NCI-H1436 (cell line): ENCODE measurements at places on chromosomes 11 and 22.

- DNase-seq: no peak
These were observed 35.7 kb downstream of the PPME1 start for GRCh38 chr11:74206746-74207145.

- DNase-seq: no peak
These were observed at the start of gene DRICH1 for GRCh38 chr22:23632178-23632577. Gene DRICH1, minus strand, starts transcription at chr22:23632321. Its CDS starts 298 bp downstream, at chr22:23632023.

DNA sequence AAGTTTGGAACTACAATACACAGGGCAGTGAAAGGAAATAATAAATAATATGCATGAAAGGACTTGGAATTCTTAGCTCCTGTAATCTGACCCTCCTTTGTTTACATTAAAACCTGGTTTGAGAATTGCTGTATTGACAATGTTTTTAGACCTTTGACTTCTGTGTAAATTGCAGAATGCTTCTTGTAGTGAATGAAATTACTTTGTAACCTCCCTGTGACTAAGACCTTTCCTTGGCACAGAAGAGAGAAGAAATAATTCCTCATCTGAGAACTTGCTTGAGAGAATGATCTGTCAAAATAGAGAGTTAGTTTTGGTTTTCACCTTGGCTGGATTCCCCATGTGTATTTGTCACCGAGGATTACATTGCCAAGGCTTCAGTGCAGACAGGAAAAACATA lies 640.0 kb upstream of the ANO5 start:
- DNase-seq: no peak

DNA sequence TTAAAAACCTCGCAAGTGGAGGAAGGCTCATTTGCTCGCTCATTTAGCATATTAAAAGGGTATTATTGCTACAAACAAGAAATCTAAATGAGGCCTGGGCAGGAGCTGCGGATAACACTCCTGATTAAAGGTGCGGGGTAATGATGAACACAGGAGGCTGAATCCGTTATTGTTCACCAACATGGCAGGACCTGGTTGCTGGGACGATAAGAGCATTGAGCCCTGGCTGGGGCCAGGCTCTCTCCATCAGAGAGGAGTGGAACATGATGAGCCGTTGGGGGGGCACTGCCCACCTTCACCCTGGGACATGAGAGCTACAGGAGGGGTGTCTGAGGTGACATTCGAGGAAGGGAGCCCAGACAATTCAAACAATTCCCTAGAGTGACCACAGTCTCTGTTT lies 211.7 kb downstream of the NXPE2 start:
- no peak for DNase-seq

DNA sequence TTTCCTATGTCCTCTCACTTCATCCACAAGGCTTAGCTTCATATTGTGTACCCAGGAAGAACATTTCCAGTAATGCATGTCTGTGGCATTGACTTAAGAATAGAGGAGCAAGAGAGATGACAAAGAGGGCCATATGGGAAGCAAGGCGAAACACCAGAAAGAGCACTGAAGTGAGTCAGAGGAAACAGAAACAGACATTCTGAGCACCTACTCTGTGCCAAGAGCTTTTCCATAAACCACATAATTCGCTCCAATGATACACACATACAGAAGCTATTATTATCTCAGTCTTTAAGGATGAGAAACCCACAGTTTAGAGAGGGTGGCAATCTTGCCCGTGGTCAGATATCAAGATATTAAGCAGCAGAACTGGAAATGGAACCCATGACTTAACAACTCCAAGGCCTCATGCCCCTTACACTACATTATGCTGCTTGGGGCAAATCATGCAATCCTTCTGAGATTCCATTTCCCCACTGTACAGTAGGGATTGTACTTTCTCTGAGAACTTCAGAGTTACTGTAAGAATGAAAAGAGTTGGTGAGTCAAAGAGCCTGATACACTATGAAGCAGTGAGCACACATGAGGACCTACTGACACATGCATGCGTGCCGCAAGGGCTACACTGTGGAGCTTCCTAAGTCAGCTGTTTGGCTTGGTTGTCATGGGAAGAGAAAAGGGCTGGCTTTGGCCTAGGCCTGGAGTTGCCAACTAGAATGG lies 126.6 kb downstream of the KCNC1 start:
- no peak for DNase-seq

DNA sequence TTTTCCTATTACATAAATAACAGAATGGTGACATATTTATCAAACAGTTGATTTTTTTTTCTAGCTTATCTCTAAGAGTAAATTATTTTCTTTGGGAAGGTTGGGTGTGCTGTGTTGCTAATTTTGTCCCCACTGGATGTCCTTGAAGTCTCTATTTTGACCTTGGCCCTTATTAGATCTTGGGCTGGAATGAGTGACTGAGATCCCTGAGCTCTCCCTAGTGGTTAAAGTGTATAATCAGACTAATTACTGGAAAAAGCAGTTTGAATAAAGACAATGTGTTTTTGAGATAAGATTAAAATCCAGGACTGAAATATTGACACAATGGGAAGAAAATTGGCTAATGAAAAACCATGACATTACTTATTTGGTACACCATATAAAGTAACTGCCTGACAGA lies 56.1 kb downstream of the AASDHPPT start:
- DNase-seq: no peak

- DNase-seq: peak; percentile 43
These were observed 145.8 kb downstream of the APOL5 start for GRCh38 chr22:35863432-35863831.

GRCh38 chr22:38967451-38968450 lies 10.3 kb downstream of the APOBEC3A start:
- DNase-seq: no peak

- no peak for DNase-seq
These were observed 12.2 kb upstream of the CDC42BPG start for GRCh38 chr11:64856382-64857227.

DNA sequence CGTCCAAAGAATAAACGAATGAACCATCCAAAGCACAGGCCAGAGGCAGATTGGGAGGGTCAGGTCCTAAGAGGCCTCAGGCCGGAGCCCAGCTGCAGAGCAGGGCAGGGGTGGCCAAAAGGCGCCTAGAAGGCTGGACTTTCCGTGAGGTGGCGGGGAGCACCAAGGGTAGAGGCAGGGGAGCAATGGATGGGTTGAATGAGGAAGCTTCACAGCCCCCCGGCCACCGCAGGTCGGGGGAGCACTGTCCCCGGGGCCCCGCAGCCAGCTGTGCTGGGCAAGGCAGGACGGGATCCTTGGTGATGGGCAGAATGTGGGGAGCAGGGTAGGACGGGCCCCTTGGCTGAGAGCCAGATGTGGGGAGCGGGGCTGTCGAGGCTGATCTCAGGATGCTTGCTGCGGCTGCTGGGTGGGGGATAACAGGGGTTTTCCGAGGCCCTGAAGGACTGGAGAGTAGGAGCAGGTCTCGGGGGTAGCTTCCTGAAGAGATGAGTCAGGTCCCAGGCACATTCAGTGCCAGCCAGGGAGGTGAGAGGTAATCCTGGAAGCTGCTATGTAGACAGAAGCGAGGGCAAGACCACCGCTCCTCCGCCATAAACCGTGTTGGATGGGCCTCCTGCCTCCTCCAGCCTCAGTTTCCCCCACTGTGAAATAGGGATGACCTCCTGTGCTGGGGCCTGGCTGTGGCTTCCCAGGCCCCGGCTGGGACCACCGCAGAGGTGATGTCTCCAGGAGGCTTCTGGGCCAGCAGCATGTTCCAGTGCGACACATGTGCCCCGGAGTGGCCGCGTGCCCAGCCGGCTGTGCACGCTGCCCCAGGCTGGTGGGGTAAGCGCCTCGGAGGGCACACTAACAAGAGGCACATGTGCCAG lies 34.6 kb upstream of the KCNQ1OT1 start:
- DNase-seq: no peak

DNA sequence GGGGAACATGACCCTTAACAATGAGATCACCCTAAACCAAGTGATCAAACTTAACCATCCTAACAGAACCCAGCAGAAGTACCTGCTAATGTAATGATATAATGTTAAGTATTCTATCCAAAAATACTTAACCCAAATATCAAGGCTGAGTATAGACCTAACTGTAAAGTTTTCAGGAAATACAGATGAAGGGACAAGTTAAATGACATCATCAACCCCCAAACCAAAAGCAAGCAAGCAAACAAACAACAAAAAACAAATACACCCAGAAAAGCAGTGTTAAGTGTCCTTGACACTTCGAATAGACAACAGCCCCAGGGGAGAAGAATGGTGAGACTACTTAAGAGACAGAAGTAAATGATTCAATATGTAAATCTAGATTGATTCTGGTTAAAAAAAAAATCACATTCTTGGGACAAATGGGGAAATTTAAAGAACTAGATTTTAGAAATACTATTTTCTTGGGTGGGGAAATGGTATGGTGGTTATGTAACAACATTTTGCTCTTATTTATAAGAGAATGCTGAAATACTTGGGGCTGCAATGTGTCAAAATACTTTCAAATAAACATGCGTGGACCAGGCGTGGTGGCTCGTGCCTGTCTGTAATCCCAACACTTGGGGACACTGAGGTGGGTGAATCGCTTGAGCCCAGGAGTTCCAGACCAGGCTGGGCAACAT lies 2.5 kb downstream of the CSTF3 start:
- no peak for DNase-seq

- no peak for DNase-seq
These were observed 28.2 kb downstream of the ST3GAL4 start for GRCh38 chr11:126383339-126384335.

DNA sequence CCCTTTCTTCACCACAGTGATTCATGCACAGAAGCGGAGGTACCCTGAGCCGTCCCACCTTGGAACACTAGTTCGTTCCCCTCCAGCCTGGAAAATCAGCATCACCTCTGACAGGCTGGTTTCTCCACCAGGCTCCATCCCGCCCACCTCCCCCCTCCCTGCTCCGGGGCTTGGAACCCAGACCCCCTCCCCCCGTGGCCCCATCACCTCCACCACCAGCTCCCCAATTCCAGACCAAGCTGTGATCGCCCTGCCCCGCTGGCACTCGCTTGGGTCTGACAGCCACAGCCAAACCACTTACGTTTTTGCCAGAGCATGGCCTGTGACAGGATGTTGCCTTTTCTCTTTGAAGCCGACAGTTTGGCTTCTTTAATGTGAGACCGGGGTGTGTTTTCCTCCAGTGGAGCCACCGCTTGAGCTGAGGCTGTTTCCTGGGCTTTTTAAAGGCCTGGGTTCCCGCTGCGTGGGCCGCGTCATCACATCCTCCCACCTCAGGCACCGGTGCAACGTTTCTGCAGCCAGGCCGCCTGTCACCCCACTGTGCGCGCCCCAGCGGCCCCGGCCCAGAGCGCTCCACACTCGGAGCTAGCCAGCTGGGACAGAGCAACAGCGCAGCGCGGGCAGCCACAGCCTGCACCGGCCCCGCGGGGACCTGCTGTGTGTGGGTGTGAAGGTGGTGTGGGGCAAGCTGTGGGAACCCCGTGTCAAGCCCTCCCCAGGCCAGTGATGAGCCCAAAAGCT lies at the start of gene POU2AF1:
TSS of gene POU2AF1 (minus strand) at position 415 of the 741 bp plus-strand sequence. CDS start at position 317, 98 bp downstream.
- DNase-seq: peak; percentile 59

DNA sequence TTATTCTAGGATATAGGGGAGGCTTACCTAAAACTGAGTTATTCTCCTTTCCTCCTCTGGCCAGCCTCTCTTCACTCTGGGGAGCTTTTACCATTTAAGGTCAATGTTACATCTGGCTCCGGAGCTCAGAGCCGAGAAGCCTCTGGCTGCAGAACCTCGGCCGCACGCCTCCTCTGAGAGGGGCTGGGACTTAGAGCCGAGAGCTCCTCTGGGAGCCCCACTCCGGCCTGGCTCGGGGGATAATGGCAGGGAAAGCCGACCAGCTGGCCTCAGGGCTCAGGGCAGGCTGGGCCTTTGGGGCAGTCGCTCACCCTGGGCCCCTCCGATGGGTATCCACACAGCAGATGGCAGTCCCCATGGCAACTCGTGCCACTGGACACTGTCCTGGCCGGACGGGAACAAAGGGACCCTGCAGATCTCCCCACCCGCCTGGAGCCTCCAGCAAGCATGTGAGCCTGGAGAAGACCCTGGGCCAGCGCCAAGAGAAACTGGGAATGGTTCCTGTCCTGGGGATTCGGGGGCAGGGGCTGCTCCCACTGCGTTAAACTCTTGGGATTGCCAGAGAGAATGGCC lies at the start of gene IRAG1:
TSS of gene IRAG1 (minus strand) at position 247 of the 573 bp plus-strand sequence. CDS start at position 94, 153 bp downstream.
- DNase-seq: no peak

- DNase-seq: no peak
These were observed 115.0 kb downstream of the CACNA1I start for GRCh38 chr22:39685336-39686177.

DNA sequence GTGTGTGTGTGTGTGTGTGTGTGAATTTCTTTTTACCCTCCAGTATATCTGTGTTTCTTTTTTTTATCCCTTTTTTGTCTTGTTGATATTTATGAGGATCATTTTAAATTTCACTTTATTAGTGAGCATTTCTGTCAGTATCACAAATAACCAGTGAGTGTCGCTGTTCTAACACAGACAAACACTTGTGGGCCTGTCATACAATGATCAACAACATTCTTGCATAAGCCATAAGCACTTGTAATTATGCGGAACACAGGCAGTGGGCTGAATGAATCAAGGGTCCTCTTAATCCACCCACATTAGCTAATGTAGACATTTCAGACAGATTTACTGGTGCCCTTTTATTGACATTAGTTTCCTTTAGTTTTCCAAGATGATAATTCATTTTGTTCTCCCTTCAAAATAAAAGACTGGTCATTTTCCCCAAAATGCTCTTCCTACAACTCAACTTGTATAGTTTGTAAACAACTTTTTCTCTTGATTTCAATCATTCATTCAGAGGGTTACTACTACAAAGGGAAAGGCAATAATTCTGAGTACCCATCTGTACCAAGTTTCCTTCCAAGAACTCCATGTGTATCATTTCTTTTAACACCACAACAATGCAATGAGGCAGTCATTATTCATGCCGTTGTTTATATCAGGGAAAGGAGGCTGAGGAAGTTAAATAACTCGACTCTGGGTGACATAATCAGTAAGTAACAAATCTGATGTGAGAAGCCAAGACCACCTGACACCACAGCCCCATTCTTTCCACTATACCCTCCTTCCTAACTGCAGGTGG lies 34.5 kb upstream of the ANO3 start:
- peak; percentile 24 for DNase-seq

GRCh38 chr11:85886089-85887056 lies 31.2 kb downstream of the CCDC83 start:
- no peak for DNase-seq

DNA sequence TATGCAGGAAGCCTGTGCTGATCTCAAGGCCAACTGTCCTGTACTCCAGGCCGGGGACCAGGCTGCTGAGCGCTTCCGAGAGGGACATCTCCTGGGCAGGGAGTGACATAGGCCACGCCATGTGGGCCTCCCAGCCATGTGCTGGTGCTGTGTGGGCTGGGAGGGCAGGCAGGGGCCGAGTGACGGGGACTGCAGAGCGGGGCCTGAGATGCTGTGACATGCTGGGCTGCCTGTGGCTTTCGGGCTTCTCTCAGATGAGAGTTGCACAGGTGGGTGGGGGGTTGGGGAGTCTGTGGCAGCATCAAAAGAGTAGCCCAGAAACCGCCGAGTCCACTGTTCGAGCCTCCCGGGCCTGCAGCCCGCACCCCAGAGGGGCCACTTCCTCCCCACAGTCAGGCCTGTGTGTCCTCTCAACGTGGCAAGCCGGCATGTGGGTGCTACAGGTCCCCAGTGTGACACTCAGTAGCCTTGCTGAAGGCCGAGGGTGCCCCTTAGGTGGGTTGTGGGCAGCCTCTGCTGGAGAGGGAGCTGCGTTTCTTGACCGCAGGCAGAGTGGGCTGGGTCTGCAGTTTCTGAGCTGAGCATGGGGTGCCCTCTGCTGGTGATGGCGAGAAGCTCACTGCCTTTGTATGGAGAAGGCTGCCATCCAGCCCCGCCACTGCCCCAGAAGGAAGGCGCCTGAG lies 101.2 kb downstream of the BCR start:
- DNase-seq: peak; percentile 79
